ENCODE measurements at places on chromosomes 3 and 15.

GRCh38 chr3:45113625-45114050, 32.5 kb downstream of the CDCP1 start:
- no peak for DNase-seq

- DNase-seq, result no peak
Measured at GRCh38 chr15:99057020-99057419, 47.9 kb upstream of the SYNM start.

- DNase-seq, result no peak
Measured at GRCh38 chr3:52696830-52697631, 8.6 kb downstream of the GLT8D1 start.

DNA sequence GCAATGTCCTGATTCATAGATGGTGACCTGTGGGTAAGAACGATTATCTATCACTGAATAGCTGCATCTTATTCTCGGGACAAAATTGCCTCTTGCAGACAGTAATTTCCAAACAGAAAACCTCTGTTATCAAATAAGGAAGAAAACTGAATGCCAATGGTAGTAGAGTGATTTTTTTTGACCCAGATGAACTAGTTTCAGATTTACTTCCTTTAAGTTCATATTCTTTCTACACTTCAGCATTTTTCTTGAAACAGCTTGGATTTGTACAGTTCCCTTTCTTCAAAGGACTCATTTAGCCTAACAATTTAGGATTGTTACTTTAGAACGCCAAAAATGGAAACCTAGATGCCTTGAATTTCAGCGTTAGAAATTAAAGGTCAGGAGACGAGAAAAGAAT, 14.6 kb downstream of the ETV5 start:
- DNase-seq, result no peak

- no peak for DNase-seq
Measured at GRCh38 chr3:108051005-108051404, 39.8 kb downstream of the CD47 start.

Measured in NCI-H345 (cell line).